ENCODE measurements at places on chromosomes 1 and 21.

DNA sequence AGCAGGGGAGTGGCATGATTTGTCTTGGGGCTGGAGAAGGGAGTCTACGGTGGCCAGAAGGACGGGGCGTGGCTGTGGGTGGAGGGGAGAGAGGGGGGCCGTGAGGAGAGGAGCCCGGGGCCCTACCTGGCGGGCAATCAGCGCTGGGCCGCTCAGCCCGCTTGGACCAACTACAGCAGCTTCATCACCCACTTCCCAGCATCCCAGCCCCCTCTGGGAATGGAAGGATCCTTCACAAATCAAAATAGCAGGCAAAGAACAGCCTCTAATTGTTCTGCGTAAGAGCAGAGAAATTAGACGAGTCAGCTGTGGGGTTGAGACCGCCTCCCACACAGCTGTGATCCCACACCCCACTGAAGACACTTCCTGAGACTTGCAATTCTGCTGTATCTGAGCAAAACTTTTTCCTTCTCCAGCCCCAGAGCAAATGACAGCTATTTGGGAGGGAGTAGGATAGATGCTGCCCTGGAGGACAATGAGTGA lies 43.5 kb downstream of the OPRD1 start:
- DNase-seq = no peak

- no peak for DNase-seq
These were observed 51.7 kb downstream of the BACE2 start for GRCh38 chr21:41219498-41220207.

GRCh38 chr1:218380125-218380977 lies 35.2 kb downstream of the TGFB2 start:
- DNase-seq = no peak

DNA sequence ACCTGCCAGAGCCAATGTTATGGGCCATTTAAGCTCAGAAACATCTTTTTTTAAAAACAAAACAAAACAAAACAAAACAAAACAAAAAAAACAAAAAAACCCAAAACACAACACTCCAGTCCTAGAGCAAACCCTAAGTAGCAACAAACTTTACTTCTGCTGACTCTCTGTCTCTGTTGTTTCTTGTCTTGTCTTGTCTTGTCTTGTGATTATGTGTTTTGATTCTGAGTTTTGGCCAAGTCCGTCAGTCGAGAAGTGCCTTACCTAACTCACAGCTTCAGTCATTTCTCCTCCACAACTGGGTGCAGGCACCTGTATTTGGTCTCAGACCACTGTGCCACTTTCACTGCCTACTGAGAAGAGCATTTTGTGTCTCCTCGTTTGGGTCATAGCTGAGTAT lies 307.9 kb downstream of the BACH1 start:
- no peak for DNase-seq

DNA sequence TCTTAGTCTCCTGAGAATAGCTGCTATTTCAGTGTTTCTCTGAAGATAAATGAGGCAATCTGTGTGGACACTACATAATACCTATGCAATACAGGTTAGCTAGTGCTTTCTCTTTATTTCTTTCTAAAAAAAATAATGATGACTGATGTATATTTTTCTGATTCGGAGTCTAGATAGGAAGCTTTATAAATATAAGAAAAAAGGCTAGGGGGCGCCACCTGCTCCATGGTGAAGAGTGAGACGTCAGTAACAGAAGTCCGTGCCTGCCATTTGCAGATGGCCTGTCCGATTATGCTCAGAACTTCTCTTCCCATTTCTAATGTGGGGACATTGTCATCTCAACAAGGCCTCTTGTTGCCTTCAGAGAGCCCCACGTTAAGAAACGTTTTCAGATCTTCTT lies 26.4 kb downstream of the QSOX1 start:
- no peak for DNase-seq

DNA sequence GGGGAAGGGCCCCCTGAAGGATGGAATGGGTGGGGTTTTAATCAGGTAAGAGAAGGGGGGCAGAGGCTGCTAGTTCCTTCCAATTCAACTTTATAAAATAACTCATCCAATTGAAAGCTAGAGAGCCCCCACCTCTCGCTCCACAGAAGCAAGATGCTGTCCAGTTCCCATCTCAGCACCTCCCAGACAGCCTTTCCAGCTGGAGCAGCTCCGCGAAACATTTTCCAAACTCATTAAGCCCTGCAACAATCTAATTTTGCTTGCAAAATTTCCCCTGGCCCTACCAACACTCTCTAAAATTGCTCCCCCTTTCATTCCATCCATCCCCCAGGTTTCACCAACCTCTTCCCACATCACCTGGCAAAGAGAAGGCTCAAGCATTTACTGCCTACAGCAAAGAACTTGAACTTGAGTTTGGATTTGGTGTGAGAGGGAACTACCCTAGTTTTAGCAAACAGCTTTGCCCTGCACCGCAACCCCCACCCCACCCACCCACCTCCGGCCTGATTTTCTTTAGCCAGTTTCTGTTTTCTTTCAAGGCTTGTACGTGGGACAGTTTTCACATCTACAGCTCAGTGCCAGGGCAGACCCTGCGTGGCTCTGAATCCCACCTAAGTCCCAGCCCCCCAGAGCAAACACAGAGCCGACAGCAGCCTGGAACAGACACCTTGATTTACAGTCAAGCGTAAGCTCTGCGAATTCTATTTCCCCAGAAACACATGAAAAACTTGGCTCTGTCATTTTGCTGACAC lies 46.7 kb downstream of the SYF2 start:
- DNase-seq = no peak

DNA sequence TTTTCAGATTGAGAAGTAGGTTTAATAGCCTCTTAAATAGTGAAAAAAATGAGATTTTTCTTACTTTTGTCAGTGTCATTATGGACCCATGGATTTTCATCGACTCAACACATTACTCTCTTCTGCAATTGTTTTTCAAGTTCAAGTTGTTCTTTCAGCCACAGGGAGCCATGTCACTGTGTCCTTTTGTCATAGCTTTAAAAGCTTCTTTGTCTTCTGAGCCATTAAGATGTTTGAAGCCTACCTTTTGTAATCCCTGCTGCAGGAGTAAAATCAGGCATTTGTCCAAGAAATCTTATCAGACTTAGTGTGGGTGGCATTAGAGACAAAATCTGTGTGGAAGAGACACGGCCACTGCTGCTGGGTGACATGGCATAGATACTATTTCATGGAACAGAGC lies 92.8 kb upstream of the ZP4 start:
- no peak for DNase-seq

DNA sequence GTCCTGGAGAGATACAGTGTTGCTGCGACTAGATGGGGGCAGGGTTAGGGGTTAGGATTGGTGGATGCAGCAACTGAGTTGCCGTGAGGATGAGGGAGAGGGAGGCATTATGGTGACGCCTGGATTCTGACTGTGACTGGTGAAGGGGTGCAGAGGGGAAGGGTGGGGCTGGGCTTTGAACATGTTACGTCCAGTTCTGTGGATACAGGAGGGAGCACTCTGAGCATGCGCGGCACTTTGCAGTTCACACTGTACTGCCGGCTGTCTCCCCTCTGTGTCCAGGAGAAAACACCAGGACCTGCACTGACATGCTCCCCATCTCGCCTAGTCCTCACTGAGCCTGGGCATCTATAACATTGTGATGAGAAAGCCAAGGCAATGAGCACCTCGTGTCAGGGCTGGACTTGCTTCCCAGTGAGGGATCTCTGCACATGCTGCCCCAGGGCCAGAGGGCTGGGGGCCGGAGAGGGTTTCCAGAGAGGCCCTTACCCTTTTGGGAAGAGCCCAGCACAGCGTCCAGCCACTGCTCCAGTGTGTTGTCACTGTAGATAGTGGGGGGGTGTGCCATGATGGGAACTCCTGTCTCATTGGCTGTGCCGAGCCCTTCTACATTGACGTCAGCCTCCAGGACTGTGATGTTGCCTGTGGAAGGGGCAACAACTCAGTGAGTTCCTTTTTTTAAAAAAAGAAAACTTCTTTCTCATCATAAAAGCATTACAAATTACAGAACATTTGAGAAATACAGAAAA lies 7.6 kb downstream of the FAM151A start:
- no peak for DNase-seq

- DNase-seq = no peak
These were observed 143.9 kb upstream of the DNAH14 start for GRCh38 chr1:224785622-224786021.

DNA sequence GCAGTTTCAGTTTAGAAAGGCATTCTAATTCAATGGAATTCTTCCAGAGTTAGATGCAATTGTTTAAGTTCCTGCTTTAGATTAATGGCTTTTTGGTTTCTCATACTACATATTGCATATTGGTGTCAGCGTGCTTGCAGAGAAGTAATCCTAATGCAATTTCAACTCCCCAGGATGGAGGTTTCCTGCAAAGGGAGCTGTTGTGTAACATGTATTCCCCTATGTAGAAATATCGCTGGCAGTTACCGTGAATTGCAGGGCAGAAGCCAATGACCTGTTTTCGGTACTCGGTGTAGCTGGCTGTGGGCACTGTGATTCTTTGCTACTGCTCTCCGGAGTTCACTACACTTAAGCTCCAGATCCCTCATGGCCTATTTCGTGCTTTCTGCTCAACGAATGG lies 256.1 kb upstream of the PTBP2 start:
- DNase-seq = no peak

- DNase-seq = no peak
These were observed 32.1 kb upstream of the RAB4A start for GRCh38 chr1:229238674-229239415.

- no peak for DNase-seq
These were observed 2.5 kb upstream of the AQP10 start for GRCh38 chr1:154318386-154318785.

DNA sequence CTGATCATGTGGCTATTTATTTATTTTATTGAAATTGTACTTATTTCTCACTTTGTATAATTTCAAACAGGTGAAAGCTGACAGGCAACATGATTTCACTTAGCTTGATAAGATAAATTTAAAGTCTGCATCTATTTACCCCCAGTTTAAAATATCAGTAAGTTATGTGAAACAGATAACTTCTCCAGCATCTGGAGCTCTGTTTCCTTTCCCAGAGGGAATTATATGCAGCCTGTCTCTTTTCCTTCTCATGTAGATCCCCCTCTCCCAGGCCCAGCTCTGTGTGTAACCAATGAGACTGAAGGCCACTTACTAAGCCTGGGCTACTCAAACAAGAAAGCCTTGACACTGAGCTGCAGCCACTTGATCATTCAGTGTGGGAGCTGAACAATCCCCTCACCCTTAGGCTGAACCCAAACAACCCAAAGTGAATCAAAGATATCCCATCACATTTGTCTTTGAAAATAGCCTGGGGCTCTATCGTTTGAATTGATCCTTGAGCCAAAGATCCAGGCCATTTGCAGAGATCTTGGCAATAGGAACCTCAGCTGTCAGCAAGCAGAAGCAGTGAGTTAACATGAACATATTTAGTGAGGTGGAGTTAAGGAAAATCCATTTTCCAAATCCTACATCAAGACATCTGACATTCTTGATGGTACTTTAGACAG lies 383.9 kb downstream of the TGFB2 start:
- no peak for DNase-seq

- DNase-seq = no peak
These were observed 19.6 kb downstream of the EDN2 start for GRCh38 chr1:41464885-41465284.

GRCh38 chr21:8989261-8989711 lies 1532.1 kb upstream of the TPTE start:
- no peak for DNase-seq

DNA sequence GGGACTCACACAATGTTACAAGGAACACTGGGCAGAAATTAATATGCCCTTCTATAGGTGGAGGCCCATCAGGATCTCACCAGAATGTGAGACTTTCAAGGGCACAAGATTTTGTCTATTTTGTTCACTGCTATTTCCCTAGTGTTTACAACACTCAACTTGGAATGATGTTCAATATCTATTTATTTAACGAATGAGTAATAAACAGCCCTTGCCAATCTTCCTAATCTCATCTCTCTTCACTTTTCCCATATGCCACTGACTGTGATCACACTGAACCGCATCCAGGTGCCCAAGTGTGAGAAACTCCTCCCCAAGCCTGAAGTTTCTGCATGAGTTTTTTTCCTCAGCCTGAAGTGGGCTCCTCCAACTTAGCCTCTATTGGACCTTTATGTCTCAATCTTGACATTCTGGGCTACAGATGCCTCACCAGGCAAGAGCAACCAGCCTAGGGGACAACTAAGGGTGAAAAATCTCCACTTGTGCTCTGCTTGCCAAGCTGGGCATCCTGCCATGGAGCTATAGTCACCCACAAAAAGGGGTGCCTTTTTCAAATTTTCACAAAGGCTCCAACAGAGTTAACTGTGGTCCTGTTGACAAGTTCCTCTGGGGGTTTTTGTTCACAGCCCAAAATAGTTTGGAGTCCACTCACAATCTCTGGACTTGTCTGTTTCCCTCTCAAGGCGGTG lies 105.6 kb downstream of the PLPP3 start:
- DNase-seq = no peak

DNA sequence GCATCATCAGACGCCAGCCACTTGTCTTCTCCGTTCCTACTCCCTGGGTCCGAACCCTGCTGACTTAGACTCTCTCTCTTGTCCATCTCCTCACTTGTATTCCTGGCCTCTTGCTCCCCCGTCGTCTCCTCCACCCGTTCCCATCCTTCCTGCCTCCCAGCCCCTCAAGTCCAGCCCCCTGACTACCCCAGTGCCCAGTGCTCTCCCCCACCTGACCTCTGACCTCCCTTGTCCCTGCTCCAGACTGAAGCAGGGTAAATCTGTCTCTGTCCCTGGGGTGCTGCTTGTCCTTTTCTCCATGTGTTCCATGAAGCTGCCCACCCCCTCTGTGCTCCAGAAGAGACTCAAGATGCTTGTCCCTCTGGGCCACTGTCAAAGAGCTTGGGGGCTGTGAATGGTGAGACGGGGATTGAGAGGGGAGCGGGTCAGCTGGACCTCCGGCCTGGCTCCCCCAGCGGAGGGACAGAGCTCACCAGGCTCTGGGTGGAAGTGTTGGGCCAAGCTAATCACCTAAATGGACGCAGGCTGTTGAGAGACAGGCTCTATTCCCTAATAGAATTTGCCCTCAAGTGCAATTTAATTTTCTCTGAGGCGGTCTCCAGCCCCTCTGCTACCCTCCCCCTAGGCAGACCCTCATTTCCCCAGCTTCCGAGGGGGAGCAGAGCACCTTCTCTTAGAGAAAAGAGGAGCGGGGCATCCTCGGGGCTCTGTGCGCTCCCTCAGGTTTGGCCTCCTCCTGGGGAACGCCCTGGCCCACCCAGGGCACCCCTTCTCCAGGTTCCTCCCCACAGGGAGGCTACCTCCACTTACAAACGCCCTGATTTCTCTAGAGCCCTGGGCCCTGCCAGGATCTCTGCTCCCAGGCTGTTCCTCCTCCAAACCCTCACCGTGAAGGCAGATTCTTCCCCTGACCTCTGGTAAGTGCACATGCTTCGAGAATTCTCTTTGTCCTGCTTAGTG lies 11.0 kb upstream of the LHX4 start:
- DNase-seq = no peak
